Activated naive CD4-positive, alpha-beta T cell treated with Interleukin-2 at 50 U/mL for 16 hours (primary cell): ENCODE measurements at places on chromosomes 3 and 15.

DNA sequence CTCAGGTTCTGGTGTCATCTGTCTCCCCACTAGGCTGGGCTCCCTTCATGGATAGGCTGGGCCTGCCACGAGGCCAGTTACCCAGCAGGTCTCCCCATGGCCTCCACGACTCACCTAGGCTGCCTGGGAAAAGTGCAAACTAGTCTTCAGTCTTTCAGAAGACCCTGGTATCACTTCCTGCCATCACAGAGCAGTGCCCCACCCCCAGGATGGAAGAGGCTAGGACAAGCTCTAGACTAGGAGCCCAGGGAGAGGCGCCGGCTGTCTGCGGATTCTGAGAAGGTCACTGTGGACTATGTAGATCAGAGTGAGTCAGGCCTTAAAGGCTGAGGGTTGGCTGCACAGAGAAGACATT is 63.7 kb downstream of the CORO2B start:
- DNase-seq = no peak

- peak; percentile 99 for DNase-seq
Observed at GRCh38 chr3:48439820-48440589, at the start of the genes CCDC51 and TMA7. Gene CCDC51 (minus strand): TSS chr3:48440119. CDS start chr3:48435128, 4,991 bp downstream. Gene TMA7 (plus strand): TSS chr3:48440257. CDS start chr3:48440297, 40 bp downstream.

GRCh38 chr3:181721046-181721875 is 9.5 kb downstream of the SOX2 start:
- DNase-seq = no peak

DNA sequence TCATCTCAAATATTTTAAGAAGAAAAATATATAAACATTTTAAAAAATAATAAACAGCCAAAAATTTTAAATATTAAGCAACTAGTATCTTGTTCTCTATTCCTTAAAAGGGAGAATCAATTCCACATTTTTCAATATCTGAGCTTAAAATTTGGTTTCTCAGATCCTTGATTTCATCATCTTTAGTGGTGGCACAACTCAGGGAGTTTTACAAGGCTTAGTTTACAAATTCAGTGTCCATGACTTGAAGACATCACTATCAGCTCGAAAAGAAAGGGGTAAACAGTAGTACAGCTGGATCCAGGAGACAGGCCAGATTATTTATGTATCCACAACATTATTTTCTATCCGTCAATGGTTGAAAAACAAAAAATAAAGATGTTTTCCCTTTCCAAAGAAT is 11.6 kb downstream of the IGF2BP2 start:
- DNase-seq = no peak

GRCh38 chr3:134693804-134694203 is 43.0 kb upstream of the KY start:
- no peak for DNase-seq

DNA sequence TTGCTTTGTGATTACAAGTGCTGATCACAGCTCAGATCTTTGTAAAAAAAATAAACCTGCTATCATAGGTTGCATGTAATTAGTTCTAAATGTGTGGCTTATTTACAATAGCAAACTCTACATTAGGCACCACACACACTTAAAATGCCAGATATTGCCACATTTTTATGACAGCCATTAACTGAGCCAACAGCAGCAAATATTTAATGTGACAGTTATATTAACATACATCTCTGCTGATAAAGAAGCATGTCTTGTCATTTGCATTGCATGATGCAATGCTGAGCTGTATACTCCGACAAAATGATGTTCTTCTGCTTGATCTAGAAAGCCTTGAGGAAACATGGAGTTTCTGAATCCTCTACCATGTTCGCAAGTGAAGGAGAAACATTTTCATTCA is 273.6 kb upstream of the VEPH1 start:
- no peak for DNase-seq

- no peak for DNase-seq
Observed at GRCh38 chr15:62104846-62105245, 38.1 kb downstream of the C2CD4A start.

- DNase-seq = no peak
Observed at GRCh38 chr3:143482106-143483088, 362.8 kb downstream of the CHST2 start.

- no peak for DNase-seq
Observed at GRCh38 chr3:71849681-71850080, 64.7 kb upstream of the PROK2 start.

GRCh38 chr3:65995515-65995914 is 43.2 kb downstream of the MAGI1 start:
- no peak for DNase-seq

DNA sequence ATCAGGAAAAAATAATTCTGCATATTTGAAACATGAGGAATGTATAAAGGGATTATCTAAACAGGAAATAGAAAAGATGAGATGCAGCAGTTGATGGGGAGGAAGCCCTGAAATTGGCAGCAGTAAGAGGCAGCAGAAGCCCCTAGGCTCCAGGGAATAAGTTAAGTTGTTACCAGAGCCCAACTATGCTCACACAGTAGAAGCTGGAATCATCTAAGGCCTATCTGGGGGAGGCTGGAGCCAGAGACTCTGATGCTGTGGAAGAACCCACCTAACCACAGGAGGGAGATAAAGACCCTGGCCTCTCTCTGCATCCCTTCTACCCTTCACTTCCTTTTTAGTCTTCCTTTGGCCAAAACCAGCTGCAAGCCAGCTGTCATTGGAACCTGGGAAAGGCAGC is 519.7 kb downstream of the DIPK2A start:
- no peak for DNase-seq

DNA sequence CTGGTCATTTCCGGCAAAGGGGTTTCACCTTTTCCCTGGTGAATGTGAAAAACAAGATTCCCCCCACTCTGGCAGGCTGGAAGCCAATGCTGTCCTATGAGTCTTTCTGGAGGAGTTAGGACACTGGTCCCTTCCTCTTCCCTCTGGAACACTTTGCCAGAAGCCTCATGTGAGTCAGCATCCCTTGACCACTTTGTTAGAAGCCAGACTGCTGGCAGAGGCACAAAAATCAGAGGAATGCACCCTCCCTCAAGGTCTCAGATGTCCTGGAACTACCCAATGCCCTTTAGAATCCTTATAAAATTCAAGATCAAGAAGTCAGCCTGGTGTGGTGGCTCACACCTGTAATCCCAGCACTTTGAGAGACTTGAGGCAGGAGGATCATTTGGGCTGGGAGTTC is 26.6 kb downstream of the ITGB5 start:
- DNase-seq = no peak

- DNase-seq = no peak
Observed at GRCh38 chr3:46557814-46558183, 8.3 kb downstream of the LRRC2 start.

- DNase-seq = no peak
Observed at GRCh38 chr3:171508206-171508605, 48.0 kb upstream of the TNIK start.

- no peak for DNase-seq
Observed at GRCh38 chr3:107931326-107931725, 159.5 kb downstream of the CD47 start.

DNA sequence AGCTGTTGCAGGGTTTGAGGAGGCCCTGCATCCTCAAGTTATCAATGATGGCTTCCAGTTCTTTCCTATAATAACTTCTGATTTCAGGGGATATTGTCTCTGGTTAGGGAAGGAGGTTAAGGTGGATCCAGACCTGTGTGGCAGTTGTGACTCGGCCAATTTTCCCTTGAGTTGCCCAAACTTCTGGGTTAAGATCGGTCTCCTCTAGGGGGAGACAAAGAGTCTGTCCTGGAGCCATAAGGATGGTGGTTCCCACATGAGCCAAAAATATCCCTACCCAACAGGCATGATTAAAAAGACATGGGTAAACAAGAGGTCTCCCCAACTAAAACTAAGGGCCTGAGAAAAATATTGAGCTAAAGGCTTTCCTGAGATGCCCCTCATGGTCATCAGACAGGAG is 227.5 kb upstream of the MDFIC2 start:
- DNase-seq = no peak

GRCh38 chr3:55567615-55568014 is 80.5 kb upstream of the WNT5A start:
- no peak for DNase-seq

DNA sequence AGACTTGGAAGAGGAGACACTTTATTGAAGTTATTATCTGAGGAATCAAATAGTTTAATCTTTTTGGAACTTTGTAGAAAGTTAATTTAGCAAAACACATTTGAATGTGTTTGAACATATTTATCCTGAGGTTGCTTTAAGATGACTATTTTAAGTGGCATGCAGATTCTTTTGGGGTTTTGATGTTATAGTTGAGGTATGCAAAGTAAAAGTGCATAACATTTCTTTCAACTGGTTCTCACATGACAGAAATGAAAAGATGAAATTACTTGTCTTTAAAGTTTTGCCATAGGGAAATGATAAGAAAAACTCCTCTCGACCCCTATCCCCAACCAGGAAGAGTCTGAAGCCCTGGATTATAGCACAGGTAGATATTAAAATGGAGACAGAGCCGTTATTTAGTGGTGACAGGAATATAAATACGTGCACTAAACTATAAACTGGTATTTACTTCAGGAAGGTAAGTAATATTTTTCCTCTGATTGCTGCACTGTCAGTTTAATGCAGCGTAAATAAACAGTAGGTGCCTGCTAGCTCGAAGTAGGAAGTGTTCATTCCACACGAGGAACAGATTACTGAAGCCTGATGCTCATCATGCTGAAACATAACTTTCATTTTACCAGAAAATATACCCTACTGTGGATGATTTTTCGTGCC is 15.1 kb upstream of the SATB1 start:
- no peak for DNase-seq

DNA sequence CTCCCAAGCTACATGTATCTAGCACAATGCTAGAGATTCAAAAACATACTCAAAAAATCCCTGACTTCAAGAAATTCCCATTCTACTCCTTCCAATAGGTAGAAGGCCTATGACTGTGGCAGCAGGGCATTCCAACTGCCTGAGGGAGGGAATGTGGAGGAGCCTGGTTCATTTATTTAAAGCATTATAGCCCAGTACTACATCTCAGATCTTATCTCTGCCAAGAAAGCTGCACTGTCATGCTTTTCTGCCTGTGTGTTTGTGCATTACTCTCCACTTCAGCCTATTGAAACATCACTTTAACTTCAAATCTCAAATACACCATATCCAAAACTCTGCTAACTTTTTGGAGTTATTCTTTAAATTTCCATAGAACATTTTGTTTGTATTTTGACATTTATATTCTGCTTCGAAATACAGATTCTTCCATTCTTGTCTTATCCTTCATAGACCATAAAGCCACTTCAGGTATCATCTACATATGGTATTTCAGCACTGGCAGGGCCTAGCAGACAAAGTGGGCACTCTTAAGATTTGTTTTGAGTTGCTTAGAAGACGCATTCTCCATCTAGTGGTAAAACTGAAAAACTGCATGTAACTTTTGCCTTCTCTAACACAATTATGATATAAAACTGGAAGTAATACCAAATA is 59.1 kb upstream of the NEDD4 start:
- no peak for DNase-seq

DNA sequence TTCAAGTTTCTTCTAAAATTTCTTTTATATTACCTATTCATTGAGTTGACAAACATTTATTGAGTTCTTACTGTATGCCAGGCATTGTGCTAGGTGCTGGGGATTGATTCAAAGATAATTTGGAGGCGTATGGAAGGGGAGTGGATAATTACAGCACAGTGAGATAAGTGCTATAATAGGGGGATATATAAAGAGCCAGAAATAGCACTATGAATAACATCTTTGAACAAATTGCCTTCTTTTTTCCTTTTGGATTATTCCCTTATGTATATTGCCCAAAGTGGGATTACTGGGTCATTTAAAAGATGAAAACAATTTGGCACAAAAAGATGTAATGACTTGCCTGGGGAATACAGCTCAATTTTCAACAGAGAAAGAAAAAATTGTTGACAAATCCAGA is 64.6 kb downstream of the LPP start:
- no peak for DNase-seq

- no peak for DNase-seq
Observed at GRCh38 chr3:154522036-154522602, 92.1 kb upstream of the GPR149 start.

- no peak for DNase-seq
Observed at GRCh38 chr3:113662824-113663223, 33.6 kb downstream of the USF3 start.

GRCh38 chr15:50261981-50262380 is 3.5 kb downstream of the HDC start:
- DNase-seq = peak; percentile 18

- no peak for DNase-seq
Observed at GRCh38 chr15:50641318-50641717, 45.3 kb downstream of the TRPM7 start.

DNA sequence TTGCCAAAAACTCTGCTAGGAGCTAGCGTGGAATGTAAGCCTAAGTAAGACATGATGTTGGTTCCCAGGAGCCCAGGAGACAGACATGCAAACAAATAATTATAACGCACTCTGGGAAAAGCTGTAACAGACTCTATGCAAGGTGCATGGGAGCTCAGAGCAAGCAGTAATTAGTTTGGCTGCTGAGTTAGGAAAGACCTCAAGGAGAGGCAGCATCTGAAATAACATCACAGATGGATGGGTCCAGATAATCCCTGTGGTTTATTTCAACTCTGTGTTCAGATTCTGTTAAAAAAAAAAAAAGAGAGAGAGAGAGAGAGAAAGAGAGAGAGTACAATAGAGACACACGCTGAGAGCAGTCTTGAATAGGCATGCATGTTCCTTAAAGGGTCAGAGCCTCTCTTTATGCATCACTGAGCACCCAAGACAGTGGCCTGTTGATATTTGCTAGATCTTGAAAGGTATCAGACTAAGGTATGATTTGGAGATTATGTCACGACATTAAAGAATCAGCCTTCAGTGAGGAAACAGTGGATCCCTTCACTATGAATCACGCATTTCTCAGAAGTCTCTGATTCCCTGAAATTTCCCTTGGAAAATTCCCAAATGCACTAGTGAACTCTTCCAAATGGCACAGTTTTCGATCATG is 124.4 kb upstream of the LIPC start:
- DNase-seq = no peak

GRCh38 chr15:71804695-71805470 is 5.5 kb upstream of the NR2E3 start:
- no peak for DNase-seq

DNA sequence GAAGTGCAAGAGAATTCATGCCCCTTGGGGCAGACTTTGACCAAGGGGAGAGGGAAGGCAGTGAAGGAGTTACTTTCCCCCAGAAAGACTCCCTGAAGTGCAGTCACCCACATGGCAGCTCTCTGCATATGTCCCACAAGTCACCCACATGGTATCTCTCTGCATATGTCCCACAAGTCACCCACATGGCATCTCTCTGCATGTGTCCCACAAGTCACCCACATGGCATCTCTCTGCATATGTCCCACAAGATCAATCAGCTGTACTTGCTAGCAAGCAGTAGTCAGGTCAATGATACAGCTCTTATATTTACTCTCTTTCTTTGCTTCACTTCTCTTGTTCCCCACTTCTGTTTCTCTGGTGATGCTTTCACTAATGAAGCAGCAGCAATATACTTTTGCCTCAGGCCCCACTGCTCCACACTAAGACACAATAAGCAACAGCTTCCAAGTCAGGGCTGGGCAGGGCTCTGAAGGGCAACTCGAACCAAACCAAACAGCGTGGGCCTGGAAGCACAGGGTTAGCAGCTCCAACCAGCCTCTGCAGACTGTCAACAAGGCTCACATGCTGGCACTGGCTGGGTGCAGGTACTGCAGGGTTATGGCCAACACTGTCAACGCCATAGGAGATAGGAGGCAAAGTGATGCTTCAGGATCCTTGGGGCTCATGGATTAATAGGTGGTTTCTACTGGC is 46.7 kb downstream of the THBS1 start:
- no peak for DNase-seq
